ENCODE measurements at places on chromosomes 3 and 15.
A peak's percentile ranks its signal among the peaks of the same experiment; 100 is the strongest.

GRCh38 chr15:33380406-33380805, 69.6 kb downstream of the RYR3 start:
- no peaks in the 10 kb centered on the region for H3K4me1 ChIP-seq
- no peaks in the 10 kb centered on the region for H3K36me3 ChIP-seq
- no peak for DNase-seq
- H3K27me3 ChIP-seq, result no peaks in the 10 kb centered on the region
- H3K4me3 ChIP-seq, result no peak overlapping the region

DNA sequence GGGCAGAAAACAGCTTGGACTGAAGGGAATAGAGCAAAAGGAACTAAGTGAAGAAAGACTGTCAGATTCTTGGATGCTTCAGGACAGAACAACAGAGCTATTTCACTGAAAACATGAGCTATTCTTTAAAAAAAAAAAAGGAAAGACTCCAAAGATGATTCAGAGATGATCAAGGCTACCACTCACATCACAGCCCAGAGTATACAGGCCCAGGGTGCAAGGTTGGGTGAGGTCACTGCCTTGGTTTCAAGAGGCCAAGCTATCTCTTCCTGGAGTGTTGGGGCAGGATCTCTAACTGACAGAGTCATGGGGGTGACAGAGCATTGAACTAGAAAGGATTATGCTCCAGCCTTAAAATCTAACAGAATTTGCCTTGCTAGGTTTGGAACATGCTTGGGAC, 118.1 kb downstream of the AGBL1 start:
- H3K36me3 ChIP-seq, result no peaks in the 10 kb centered on the region
- no peak overlapping the region for H3K27ac ChIP-seq
- H3K27me3 ChIP-seq, result no peaks in the 10 kb centered on the region
- H3K4me1 ChIP-seq, result no peaks in the 10 kb centered on the region
- H3K4me3 ChIP-seq, result no peak overlapping the region

GRCh38 chr15:69668963-69669362, 216.3 kb downstream of the RPLP1 start:
- no peak for DNase-seq
- H3K27ac ChIP-seq, result no peak overlapping the region
- no peaks in the 10 kb centered on the region for H3K4me1 ChIP-seq
- no peaks in the 10 kb centered on the region for H3K36me3 ChIP-seq
- H3K27me3 ChIP-seq, result no peaks in the 10 kb centered on the region
- H3K4me3 ChIP-seq, result no peak overlapping the region

DNA sequence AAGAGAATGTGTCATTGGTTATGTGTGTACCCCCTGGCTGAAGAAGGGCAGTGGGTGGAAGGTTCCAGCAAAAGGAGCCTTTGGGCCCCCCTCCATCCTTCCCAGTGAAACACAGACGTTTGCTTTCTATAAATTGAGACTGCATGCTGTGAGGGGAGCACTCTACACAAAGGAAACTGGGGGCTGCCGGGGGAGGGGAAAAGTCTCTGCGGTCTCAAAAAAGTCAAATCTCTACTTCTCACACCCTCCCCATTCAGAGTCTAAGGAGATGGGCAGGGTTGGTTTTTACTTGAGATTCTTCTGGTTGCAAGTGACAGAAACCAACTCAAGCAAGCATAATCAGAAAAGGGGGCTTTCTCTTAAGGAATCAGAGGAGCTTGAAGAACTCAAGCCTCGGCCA, 50.1 kb upstream of the TLE3 start:
- no peak overlapping the region for H3K4me3 ChIP-seq
- H3K36me3 ChIP-seq, result no peaks in the 10 kb centered on the region
- H3K27me3 ChIP-seq, result no peaks in the 10 kb centered on the region
- H3K4me1 ChIP-seq, result peaks cover 10% of the 10 kb centered on the region

DNA sequence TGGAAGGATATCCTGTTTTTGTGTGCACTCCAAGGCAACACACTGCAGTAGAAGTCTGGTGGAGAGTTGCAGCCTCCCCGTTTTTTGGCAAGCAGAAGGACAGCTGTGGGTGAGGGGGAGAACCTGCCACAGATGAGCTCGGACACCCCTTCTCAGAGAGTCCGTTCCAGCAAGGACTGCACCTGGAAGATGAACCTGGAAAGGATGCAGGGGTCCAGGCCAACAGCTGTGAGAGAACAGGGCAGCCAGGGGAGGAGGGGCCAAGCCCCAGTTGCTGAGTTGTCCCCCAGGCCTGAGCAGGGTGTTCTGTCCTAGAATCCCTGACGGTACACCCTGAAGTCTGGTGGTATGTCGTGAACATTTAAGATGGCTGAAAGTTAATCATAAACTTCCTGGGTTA, 30.2 kb downstream of the ZXDC start:
- H3K27me3 ChIP-seq, result no peaks in the 10 kb centered on the region
- H3K4me1 ChIP-seq, result no peaks in the 10 kb centered on the region
- no peak for DNase-seq
- no peak overlapping the region for H3K4me3 ChIP-seq

DNA sequence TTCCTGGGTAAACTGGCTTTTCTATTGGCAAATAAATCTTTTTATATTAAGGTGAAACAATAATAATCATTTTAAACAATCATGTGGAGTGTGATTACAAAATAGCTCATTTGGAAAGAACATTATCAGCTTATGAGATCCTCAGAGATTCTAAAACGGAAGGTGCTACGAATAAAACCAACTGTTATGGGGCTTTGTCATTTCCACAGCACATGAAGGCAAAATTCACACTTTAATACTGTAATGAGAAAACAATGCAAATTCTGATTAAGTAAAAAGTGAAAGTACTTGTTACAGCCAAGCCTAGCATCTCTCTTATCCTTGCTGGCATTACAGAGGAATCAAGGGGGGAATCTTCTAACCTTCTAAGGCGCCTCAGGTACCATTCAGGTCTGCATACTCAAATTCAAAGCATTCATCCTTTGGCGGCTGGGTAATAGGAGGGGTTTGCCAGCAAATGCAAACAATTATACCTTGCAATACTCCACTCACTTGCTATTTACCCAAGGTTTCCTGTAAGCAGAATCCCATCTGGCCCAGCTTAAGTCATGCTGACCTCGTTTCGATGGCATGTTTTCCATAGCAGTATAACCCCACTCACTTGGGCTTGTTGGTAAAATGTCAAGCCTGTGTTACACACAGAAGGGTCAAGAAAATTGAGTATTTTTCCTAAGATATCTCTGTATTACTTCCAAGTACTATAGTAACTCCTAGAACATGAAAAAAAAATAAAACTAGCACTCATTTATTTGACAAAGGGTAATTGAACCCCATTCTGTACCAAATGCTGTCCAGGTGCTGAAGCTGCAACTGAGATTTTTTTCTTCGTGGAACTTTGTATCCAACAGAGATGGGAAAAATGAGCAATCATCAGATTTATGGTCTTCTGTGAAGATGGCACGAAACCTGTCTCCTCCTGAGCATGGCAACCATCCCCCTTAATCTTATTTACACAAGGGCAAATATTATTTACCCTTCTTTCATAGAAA, 183.7 kb upstream of the LMCD1 start:
- H3K4me1 ChIP-seq, result no peaks in the 10 kb centered on the region
- no peak overlapping the region for H3K4me3 ChIP-seq
- H3K36me3 ChIP-seq, result no peaks in the 10 kb centered on the region
- no peak for DNase-seq
- H3K27me3 ChIP-seq, result no peaks in the 10 kb centered on the region
- H3K27ac ChIP-seq, result no peak overlapping the region

GRCh38 chr15:88586401-88587162, 34.6 kb upstream of the AEN start:
- no peaks in the 10 kb centered on the region for H3K4me1 ChIP-seq
- H3K4me3 ChIP-seq, result no peak overlapping the region

DNA sequence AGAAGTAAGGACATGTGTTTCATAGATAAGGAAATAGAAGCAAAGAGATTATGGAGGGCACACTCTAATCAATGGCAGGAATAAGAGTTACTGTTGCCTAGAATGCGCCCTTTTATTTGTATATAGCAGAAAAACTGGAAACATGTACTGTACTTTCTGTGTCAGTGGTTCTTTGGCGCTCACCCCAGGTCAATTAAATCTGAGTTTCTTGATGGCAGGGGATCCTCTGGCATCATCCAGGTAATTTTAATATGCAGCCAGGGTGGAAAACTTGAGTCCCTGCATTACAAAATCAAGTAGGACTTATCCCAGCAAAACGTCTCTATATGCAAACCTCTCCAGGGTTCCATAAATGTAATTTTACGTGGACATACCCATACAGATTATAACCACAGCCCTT, 284.1 kb downstream of the IL5RA start:
- no peak overlapping the region for H3K27ac ChIP-seq
- no peak overlapping the region for H3K4me3 ChIP-seq
- H3K36me3 ChIP-seq, result no peaks in the 10 kb centered on the region

DNA sequence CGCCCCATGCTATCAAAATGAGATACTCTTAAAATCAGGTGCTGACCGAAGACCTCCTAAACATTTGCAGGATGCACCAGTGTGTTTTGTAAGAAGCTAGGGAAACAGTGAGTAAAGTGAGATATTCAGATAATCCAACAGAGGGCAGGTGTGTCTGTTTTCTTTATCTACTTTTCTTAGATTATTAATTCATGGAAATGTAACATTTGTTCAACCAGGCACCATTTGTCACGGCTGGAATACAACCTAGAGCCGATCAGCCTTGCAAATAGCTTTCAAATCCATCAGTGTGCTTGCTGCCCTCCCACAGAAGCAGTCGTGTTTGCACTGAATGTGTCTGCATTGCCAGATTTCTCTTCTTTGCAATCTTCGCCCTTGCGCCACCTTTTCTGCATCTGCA, 201.9 kb upstream of the CHRM5 start:
- no peaks in the 10 kb centered on the region for H3K4me1 ChIP-seq
- no peak overlapping the region for H3K4me3 ChIP-seq
- H3K27ac ChIP-seq, result no peak overlapping the region

DNA sequence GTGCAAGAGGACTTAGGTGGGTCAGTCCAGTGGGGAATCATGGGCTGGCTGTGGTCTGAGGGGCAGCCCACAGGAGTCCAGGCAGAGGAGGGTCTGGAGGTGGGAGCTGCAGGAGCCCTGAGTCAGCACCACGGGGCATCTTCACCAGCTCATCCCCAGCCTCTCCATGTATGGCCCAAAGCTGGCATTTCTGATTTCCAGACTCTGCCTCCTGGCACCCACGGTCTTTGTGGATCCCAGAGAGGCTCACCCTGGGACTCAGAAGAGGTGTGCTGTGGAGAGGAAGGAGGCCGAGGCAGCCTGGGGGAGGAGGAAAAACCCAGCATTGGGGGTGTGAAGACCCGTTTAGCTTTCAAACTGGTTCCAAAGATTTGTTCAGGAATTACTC, 64.5 kb upstream of the KLF13 start:
- no peaks in the 10 kb centered on the region for H3K36me3 ChIP-seq
- no peak overlapping the region for H3K4me3 ChIP-seq
- H3K27ac ChIP-seq, result peak overlapping the region; percentile 15
- H3K4me1 ChIP-seq, result no peaks in the 10 kb centered on the region
- no peak for DNase-seq
- H3K27me3 ChIP-seq, result no peaks in the 10 kb centered on the region

- H3K36me3 ChIP-seq, result no peaks in the 10 kb centered on the region
- no peak for DNase-seq
- no peaks in the 10 kb centered on the region for H3K27me3 ChIP-seq
- H3K4me3 ChIP-seq, result no peak overlapping the region
- no peak overlapping the region for H3K27ac ChIP-seq
These were observed 35.2 kb downstream of the SEC22A start for GRCh38 chr3:123236902-123237301.

DNA sequence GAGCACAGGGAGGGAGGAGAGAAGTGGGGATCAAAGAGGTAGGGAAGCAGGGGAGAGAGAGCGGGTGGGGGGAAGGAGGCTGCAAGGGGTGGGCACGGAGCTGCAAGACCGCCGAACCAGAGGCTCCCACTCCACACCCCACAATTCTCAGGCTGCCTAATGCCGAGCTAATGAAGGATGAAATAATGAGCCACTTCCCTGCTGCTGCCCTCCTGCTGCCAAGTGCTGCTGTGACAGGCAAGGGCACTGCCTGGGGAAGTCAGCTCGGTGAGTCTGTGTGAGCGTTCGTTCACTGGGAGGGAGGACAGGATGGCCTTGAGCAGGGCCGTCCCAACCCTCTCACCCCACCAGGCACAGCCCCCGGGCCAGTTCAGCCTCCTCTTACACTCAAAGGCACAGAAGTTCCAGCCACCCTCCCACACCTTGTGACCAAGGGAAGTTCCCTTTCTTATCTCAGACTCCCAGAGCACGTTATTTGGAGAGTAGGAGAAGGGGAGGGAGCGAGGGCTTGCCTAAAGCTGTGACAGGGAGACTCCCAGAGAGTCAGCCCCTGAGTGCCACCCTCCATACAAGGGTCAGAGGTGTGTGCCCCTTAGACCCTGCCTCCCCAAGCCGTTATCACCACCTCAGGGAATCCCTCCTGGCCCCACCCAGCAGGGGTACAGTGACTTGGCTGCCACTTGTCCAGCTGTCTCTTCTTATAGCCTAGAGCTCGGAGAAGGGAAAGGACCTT, 12.4 kb downstream of the GLYCTK start:
- H3K4me3 ChIP-seq, result no peak overlapping the region
- no peak for DNase-seq
- peak overlapping the region; percentile 29 for H3K27ac ChIP-seq
- H3K36me3 ChIP-seq, result no peaks in the 10 kb centered on the region

DNA sequence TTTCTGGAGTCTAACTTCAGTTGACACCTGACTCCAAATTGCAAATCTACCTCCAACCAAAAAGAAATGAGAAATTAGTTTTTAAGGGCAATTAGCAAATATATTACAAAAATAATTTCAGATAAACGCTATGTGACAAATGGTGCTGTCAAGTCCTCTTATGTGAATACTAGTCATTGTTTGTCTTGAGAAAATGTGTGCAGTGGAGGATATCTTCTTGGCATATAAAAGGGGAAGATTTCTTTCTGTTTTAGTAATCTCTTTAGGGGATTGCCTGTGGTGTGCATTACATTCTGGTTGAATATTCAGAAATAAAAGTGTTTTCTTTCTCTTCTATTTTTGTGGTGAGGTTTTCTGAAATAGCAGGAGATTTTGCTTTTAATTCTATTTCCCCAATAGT, 3.0 kb upstream of the GCSAM start:
- DNase-seq, result no peak
- no peak overlapping the region for H3K4me3 ChIP-seq
- H3K27me3 ChIP-seq, result peaks cover 7% of the 10 kb centered on the region
- H3K4me1 ChIP-seq, result no peaks in the 10 kb centered on the region

GRCh38 chr15:69591905-69592508, 139.4 kb downstream of the RPLP1 start:
- H3K27ac ChIP-seq, result peak overlapping the region; percentile 51
- DNase-seq, result no peak
- peaks cover 41% of the 10 kb centered on the region for H3K4me1 ChIP-seq
- 0 out of 2 replicates have a peak, but pooled peaks cover 1% of the 10 kb centered on the region for H3K27me3 ChIP-seq

GRCh38 chr15:70047386-70048197, 50.1 kb downstream of the TLE3 start:
- H3K4me1 ChIP-seq, result no peaks in the 10 kb centered on the region
- H3K27me3 ChIP-seq, result no peaks in the 10 kb centered on the region
- peaks cover 16% of the 10 kb centered on the region for H3K36me3 ChIP-seq
- H3K4me3 ChIP-seq, result no peak overlapping the region

- H3K27ac ChIP-seq, result no peak overlapping the region
- H3K4me1 ChIP-seq, result no peaks in the 10 kb centered on the region
- no peaks in the 10 kb centered on the region for H3K36me3 ChIP-seq
- no peak for DNase-seq
- peaks cover 3% of the 10 kb centered on the region for H3K27me3 ChIP-seq
These were observed 108.3 kb upstream of the ETV5 start for GRCh38 chr3:186216900-186217819.

Data from Panc1 (cell line).